ENCODE measurements at places on chromosomes 6 and 20.

- no peak for DNase-seq
These were observed 253.3 kb upstream of the ECI2 start for GRCh38 chr6:4388675-4389074.

DNA sequence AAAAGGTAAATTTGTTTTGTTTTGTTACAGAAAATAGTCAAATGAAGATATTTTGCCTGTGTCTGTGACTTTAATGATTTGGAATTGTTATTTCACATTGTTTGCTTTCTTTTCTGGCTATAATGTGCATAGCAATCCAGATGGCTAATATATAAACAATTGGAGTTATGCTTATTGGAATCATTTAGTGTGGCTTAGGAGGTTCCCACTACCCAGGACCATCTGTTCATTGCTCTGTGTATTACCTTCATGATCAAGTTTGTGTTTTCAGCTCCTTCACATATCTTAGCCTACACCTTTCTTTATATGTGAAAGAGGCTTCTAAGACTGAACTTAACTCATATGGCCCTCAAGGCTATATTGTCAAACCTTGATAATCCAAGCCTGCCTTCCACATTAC, 232.9 kb downstream of the BCKDHB start:
- DNase-seq = no peak

DNA sequence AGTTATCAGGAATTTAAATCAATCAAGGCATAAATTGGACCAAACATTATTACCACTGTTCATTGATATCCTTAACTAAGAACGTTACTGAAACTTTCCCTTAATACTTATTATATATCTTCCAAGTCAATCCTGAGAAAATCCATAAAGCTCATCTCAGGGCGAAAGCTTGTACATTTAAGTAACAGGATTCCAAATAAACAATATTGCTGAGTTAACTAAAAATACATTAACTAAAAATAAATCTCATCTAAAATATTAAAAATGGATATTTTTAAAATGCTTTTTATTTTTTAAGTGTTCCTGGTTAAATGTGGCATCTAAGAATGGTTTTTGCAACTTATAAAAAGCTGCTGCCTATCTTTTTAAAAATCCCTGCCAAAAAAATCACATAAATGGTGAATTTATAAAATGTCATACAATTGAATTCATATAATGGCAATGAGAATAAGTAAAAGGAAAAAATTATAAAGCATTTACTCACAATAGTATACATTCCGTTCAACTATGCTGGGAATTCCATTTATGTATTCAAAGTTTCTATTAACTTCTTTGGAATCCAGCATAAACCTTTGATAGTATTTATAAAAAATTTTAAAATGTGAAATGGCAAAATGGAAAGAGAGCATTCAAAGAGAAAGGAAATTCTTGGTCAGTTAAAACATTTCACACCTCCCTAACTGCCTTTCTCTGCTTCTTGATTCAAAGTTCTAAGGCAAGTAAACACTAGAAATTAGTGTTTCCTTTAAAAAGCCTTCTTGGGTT, 20.8 kb upstream of the GMDS start:
- no peak for DNase-seq

DNA sequence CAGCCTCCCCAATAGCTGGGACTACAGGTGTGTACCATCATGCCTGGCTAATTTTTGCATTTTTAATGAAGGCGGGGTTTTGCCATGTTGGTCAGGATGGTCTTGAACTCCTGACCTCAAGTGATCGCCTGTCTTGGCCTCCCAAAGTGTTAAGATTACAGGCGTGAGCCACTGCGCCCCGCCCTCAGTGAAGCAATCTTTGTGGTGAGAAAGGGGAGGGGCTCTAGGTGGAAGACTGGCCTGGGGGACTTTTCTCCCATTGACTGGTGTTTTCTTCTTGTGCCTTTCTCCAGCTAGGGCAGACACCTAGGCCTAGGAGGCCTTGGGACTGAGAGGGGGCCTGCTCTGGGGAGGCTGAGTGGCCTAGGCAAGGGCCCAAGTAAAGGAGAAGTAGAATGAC, 84.1 kb downstream of the DNAAF9 start:
- peak; percentile 6 for DNase-seq

DNA sequence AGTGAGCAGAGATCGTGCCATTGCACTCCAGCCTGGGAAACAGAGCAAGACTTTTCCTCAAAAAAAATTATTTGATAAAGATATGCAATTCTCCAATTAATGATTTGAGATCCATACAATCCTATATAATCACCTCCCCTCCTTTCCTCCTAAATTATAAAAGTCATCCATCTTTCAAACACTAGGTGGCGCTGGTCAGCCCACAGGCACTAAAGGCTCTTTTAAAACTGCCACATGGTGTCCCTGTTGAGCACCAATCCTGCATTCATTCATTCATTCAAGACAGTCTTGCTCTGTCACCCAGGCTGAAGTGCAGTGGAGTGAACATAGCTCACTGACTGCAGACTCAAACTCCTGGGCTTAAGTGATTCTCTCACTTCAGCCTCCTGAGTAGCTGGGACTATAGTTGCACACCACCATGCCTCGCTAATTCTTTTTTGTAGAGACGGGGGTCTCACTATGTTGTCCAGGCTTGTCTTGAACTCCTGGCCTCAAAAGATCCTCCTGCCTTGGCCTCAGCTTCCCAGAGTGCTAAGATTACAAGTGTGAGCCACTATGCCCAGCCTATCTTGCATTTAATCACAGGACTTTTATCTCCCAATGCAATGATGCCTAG, 58.7 kb upstream of the SLC2A12 start:
- peak; percentile 68 for DNase-seq

- DNase-seq = no peak
These were observed 2.2 kb upstream of the NEU1 start for GRCh38 chr6:31864818-31865204.

DNA sequence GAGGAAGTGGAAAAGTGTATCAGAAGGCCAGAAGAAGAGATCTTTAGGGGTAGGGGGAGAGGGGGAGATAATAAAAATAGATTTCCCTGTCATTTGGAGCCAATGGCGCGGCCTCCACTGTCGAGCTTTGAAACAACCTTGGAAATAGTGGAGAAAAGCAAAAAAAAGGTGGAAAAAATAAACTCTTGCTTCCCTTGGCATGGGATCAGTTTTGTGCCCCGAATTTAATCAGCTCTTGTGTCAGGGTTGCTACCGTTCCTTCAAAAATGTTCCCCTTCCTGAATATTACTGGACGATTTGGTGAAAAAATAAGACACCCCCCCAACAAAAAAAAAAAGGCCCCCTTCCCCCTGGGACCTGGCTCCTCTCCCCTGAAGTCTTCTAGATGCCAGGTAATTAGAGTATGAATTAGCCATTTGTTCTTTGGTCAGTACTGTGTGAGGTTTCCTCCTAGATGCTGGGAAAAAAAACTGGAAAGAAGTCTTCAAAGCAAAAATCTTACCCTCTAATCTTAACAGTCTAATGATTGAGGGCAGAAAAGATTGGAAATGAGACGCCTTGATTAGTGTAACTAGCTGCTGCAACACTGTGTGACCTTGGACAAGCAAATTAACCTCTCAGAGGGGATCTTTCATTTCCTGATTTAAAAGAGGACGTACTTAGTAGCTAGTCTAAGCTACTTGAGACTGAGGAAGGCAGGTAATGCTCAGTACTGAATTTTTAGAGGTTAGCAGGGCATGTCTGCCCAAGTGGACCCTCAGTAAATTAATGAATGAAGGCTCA, 872 bp upstream of the RBM39 start:
- peak; percentile 53 for DNase-seq

- no peak for DNase-seq
These were observed 353.1 kb downstream of the CD83 start for GRCh38 chr6:14470671-14471070.

- DNase-seq = no peak
These were observed 73.2 kb downstream of the PSMG4 start for GRCh38 chr6:3331971-3332370.

- DNase-seq = no peak
These were observed 96.5 kb downstream of the ERMARD start for GRCh38 chr6:169847901-169848311.

- DNase-seq = no peak
These were observed 56.4 kb downstream of the CCN2 start for GRCh38 chr6:131894493-131895424.

GRCh38 chr20:59822291-59823029, 111.0 kb downstream of the SYCP2 start:
- DNase-seq = no peak

DNA sequence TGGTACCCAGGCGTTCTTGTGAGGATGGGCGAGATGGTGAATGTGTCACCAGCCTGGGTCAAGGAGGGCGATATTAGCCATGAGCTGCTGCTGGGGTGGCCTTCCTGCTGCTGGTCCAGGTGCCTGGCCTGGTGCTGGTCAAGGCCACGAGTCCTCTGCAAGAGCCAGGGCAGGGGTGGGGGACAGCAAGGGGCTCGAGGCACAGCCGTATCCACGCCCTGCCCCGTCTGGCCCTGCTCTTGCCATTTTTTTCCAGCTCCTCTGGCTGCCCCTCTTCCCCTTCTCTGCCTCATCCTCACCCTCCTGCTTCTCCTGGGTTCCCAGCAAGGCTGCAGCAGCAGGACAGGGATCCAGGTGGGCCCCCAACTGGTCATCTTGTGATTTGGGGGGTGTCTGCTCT, 51.2 kb downstream of the CDH4 start:
- DNase-seq = no peak

- peak; percentile 58 for DNase-seq
These were observed 5.4 kb upstream of the RAB44 start for GRCh38 chr6:36692220-36692619.

- DNase-seq = no peak
These were observed 80.0 kb upstream of the TAB2 start for GRCh38 chr6:149237464-149237863.
